ENCODE measurements at places on chromosomes 1 and 21. TPM values are rescaled to one million over a fixed set of nuclear protein-coding genes. Genes with fewer than 3 reads are reported as not detected.

RASAL2 gene
- total RNA-seq, result 0.04 TPM

TMEM52 gene
- total RNA-seq, result 0.94 TPM

PADI1 gene
- total RNA-seq, result not detected

PLA2G2C gene
- total RNA-seq, result not detected

LRRC71 gene
- total RNA-seq, result not detected

GRCh38 chr1:35708952-35709351 lies 9.7 kb downstream of the C1orf216 start:
- H3K4me3 ChIP-seq, result no peak overlapping the region
- H3K4me1 ChIP-seq, result peaks cover 17% of the 10 kb centered on the region
- H3K36me3 ChIP-seq, result no peaks in the 10 kb centered on the region
- no peak overlapping the region for H3K27ac ChIP-seq
- H3K27me3 ChIP-seq, result no peaks in the 10 kb centered on the region

DNA sequence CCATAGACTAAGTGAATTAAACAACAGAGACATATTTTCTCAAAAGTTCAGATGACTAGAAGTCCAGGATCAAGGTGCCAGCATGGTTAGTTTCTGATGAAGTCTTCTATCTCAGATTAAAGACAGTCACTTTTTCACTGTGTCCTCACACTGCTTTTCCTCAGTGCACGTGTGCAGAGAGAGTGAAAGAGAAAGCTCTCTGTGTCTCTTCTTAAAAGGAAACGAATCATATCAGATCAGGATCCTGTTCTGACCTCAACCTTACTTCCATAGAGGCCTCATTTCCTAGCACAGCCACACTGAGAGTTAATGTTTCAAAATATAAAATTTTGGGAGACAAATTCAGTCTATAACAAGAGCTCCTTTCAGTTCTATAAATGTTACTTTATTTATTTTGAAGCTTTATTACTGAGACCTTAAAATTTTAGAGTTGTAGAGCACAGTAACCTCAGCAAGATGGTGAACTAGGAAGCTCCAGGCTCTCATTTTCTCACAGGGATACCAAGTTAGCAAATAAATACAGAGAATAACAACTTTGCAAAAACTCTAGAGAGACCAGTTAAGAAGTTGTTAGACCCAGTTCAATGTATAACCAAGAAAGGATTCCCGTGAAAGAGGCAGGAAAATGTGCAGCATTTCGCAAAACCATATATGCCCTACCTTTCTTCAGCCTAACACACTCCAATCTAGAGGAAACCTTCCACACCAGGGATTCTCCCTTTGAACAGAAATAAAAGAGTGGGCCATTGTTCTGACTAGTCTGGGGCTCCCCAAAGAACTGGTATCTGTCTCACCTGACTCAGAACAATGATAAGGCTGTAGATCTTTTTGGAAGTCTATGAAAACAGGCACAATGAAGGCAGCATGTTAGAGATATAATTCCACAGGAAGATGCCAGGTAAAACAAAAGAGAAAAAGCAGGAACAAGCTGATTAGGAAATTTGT lies 372.2 kb downstream of the MRPL39 start:
- no peaks in the 10 kb centered on the region for H3K4me1 ChIP-seq
- no peak for DNase-seq
- no peaks in the 10 kb centered on the region for H3K27me3 ChIP-seq
- H3K4me3 ChIP-seq, result no peak overlapping the region
- no peak overlapping the region for H3K27ac ChIP-seq
- no peaks in the 10 kb centered on the region for H3K36me3 ChIP-seq

DNA sequence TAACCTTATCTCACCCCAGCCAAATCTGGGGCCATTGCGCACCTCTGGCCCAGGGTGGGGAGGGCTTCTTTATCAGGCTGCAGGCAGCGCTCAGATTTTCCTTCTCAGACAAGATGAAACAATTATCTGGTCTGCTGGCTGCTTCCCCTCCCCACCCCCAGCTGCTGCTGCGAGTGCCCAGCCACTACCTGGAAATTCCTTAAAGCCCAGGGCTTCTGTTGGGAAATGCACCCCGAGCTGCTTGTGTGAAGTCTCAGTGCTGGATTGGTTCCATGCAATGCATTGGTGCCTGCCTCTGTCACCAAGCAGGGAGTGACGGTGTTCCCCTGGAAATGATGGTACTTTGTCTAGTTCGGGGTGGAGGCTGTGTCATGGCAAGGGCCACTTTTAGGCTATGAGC lies 18.5 kb upstream of the ACTL8 start:
- H3K36me3 ChIP-seq, result no peaks in the 10 kb centered on the region
- no peaks in the 10 kb centered on the region for H3K4me1 ChIP-seq
- H3K4me3 ChIP-seq, result no peak overlapping the region
- no peak overlapping the region for H3K27ac ChIP-seq

DNA sequence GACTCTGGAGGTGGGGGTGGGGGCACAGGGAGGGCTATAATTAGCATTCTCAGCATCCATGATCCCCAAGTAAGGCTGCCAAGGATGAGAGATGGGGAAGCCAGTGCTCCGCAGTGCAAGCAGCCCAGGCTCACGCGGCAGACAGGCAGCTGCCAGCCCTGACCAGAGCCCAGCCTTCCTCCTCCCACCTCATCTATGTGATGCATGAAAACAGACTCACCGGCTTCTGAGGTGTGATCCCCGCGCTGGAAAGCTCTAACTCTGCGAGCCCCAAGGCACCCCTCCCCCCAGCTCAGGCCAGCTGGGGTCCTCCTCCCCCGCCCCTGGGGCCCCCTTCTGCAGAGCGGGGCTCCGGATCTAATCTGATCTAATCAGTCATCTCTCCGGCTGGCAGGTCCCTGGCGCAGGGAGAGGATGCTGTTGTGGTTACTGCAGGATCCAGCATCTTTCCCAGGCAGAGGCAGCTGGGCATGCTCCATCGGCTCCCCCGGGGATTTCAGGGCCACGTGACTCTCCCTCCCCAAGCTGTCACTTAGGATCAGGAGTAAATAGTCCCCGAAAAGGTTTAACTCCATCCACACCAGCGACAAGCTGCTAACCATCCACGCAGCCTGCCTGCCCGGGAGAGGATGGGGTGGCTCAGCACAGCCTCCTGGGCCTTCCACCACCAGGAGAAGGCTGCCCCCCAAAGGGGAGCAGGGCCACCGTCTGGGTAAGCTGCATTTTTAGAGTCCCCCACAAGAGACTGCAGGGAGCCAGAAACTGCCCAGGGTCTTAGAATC lies at the start of gene PLEKHA6:
Gene PLEKHA6, minus strand, starts transcription at position 456 of the 782 bp plus-strand sequence. CDS start 86,202 bp downstream, outside the sequence.
- H3K27ac ChIP-seq, result no peak within 1 kb of the TSS
- H3K4me1 ChIP-seq, result peaks cover 10% of the 10 kb centered on the region
- peaks cover 3% of the 10 kb centered on the region for H3K27me3 ChIP-seq
- DNase-seq, result no peak
- no peak within 1 kb of the TSS for H3K4me3 ChIP-seq

Measured in CD8-positive, alpha-beta memory T cell (primary cell).